ENCODE measurements at places on chromosomes 3 and 15.

DNA sequence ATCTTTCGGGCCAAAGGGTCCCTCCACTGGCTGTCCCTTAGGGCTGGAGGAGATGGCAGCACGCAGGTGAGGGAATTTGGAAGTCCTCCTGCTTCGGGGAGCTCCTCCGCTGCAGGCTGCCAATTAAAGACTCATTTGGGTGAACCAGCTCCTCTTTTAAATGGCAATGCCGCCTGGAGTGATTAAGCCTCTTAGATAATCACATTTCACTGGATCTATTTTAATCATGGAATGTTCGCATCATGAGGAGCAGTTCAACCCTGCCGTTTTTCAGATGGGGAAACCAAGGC lies 117.9 kb downstream of the LIPC start:
- no peak for DNase-seq

GRCh38 chr3:46456118-46456517 lies 8.6 kb downstream of the LTF start:
- DNase-seq: no peak

DNA sequence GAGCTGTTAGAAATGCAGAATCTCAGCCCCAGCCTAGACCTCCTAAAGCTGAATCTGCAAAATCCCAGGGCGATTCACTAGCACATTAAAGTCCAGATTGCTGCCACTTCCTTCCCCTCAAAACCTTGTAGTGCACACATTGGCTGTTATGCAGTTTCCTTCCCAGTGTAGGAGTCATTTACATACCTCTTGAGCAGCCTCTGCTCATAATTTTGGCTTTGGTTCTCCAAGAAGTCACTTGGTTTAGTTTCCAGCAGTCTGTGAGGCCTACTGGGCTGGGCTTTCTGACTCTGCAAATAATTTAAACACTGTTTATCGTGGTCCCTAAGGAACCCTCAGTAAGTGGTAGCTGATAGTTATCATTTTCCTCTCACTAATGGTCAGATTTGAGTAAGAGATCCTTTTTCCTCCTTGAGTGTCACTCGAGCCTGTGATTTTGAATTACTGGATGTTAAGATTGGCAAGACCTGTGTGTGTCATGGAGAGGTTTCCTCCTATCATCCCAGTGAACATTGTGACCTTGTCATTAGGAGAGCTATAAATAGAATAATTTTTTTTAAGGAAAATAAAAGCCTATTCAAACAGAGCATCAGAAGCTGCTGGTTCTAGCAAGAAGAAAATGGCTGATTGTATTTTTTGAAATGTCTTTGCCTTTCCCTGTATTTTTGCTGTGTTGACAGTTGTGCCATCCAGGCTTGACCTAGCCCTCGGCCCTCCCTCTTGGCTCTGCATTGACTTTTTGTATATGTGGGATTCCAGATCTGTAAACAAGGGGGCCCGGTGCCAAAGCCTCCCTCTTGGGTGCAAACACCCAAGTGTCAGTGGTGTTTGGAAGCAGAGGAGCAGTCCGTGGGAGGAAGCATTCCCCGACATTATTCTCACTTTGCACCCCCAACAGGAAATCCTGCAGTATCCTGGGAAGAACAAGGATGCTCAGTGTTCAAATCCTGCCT lies 134.8 kb upstream of the ANKRD28 start:
- no peak for DNase-seq

GRCh38 chr3:114223143-114223542 lies 14.2 kb downstream of the ZNF80 start:
- DNase-seq: no peak

- no peak for DNase-seq
These were observed 516.6 kb downstream of the EPHB1 start for GRCh38 chr3:135311699-135312098.

DNA sequence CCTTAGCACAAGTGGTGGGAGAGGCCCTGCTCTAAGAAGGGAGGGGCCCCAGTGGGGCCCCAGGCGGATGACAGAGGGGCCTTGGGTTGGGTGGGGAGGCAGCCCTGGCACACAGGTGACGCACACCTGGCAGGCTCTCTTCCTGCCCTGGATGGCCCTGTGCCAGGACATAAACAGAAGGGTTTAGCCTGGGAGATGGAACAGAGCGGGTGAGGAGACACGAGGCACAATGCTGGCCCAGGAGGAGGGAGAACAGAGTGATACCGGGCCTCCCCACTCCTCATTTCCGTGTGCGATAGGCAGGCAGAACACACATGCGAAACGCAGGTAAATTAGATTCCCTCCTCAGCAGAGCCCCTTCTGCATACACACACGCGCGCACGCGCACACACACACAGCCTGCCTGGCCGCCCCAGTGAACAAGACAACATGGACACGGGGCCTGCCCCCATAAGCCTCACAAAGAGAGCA lies 39.8 kb downstream of the IDH2 start:
- DNase-seq: no peak
